Activated gamma-delta T cell treated with Interleukin-2 at 50 U/mL for 16 hours (primary cell): ENCODE measurements at places on chromosomes 2 and 18.

DNA sequence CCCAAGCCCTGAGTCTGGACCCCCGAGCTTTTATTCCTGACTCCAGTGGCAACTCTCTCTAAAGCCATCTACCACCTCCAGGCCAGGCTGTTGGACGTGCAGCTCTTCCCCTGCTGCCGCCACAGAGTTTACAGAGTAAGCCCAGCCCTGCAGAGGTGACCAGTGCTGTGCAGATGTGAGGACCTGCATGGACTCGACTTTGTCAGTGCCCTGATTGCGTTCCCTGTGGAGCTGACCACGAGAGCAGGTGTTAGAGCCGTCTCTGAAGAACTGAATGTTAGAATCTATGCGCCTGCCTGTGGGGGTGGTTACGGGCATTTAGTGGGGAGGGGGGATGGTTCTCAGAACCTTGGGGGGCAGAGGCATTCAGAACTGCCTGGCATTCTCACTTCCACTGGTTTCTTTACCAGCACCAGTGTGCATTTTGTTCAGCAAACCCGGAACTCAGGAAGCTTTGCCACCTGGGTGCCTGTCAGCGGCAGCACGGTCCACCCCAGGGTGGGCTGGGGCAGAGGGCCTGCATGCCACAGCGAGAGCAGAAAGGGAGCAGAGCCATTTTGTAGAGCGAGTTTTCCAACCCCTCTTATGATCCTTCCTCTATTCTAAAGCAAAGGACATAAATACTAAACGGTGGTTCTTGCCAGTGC lies 137.9 kb downstream of the KLHL29 start:
- DNase-seq = no peak

- DNase-seq = no peak
These were observed 18.3 kb downstream of the TTC32 start for GRCh38 chr2:19883486-19883885.

DNA sequence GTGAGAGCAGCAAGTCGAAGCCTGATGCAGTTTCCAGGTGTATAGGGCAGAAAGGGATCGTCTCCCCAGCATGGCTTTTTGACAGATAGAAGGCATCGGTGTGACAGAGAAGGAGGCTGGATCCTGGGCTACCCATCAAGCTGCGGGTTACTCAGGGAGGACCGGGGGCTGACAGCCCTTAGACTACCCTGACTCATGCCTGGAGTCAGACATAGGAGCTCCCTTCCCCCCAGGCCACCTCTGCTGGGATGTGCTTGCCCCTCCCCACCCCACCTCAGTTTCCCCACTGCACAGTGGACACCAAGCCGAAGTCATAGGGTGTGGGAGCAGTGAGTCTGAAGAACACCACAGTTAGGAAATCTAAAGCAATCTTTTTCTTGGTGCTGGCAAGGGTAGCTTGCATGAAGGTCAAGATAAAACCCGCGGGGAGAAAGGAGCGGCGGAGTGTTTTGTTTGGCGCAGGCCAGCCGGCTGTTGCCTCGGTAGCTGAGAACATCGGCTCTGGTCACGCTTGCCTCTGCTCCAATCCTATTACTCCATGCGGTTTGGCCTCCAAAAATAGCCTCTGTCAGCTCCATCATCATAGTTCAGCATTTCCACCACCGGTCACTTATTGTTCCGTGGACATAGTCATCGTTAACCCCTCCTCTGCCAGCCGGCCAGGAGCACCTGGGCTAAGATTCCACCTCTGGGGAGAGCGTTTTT lies 169.2 kb upstream of the GLI2 start:
- DNase-seq = no peak

- DNase-seq = no peak
These were observed 2091.1 kb upstream of the PIK3C3 start for GRCh38 chr18:39863916-39864315.

DNA sequence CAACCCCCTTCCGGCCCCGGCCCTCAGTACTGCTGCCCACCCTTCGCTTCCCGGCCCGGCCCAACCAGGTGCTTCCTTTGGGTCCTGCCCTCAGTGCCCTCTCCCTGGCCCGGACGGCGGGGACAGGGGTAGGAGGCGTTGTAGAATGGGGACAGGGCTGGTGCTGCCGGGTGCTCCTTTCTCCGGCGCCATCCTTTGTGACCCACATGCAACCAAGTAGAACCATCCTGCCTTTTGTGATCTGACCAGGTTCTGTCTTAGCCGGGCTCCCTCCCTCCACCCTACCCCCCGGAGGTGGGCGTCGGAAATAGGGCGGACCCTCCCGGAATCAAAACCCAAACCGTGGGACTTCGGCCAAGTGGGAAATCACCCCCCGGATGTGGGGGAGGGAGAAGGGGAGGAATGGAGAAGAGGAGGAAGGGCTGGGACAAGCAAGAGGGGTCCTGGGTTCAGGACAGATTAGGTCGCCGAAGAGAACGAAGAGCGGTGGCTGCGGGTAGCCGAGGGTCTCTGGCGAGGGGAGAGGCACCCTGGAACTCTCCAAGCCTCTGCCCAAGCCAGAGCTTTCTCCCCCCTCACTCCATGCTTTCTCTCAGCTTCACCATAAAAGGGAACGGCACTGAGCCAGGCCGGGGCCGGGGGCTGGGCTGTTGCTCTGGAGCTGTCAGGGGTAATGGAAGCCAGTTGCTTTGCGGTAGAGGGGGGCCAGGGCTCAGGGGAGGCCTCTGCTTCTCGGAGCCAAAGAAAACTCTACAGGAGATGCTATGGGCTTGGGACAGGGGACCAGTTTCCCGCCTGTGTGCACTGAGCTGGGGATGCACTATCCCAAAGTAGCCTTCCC lies 756 bp upstream of the OST4 start:
- no peak for DNase-seq

GRCh38 chr2:187976259-187976985 lies 315.3 kb upstream of the GULP1 start:
- no peak for DNase-seq

DNA sequence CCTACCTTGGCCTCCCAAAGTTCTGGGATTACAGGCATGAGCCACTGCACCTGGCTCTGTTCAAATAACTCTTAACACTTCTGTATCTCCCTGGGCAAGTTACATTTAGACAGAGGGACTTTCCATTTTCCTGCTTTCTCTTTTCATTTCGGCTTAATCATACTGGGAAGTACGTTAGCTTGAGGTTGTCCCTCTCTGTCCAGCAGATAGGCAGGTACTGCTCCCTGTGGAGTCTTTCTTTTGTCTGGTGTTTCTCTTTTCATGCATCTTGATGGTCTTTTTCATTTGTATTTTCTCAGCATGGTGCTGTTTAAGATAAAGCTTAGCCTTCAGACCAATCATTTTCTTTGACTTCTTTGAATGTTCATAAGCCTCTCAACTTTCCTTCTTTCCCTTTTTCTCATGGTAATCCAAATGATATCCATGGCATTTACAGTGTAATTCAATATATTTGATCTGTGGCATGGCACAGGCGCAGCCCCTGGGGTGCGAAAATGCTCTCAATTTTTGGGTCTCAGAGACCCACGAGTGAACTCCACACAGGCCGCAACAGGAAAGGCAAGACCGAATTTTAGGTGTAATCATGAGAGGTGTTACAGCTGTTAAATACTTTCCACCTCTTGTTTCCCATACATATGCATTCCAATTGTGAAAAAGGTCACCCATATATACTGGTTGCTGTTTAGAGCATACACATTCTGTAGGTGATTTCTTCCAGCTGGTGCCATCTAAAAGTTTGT lies 99.9 kb upstream of the MYO3B start:
- DNase-seq = no peak

- no peak for DNase-seq
These were observed 122.6 kb downstream of the SMAD7 start for GRCh38 chr18:48828194-48828545.

DNA sequence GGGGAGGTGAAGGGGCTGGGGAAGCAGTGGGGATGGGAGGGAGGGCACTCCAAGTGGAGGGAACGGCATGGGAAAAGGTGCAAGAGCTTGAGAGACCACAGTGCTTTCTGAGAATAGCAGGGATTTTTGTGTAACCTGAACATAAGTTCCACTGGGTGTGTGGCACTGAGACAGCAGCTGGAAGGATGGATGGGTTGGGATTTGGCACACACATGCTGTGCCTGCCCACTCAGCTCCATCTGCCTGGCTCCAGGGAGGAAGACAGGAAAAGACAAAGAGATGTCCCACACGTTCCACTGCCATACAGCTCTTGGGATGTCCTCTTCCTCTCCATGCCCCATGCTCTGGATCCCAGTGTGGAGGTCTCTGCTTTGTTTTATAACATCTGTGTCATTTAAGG lies 114.1 kb upstream of the TEX51 start:
- no peak for DNase-seq

GRCh38 chr2:178152977-178153376 lies 40.7 kb downstream of the RBM45 start:
- DNase-seq = no peak

DNA sequence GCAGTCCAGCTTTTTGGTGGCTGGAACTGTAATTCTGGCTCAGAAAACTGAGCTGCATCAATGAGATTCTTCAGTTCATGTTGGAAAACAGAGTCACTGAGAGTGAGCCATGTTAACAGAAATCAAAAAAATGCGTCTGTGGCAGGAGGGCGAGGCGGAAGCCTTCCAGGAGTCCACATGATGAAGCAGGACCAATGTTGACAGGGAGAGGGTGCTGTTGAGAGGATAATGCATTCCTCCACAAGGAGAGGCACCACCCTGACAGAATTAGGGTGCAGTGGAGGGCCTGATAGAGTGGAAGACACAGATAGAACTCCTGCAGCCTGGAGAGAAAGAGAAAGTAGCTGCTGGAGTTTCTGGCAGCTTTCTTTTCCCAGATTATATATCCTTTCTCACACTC lies 111.5 kb downstream of the MGAT5 start:
- DNase-seq = no peak

GRCh38 chr2:191835539-191836350 lies 11.1 kb downstream of the CAVIN2 start:
- DNase-seq = no peak

DNA sequence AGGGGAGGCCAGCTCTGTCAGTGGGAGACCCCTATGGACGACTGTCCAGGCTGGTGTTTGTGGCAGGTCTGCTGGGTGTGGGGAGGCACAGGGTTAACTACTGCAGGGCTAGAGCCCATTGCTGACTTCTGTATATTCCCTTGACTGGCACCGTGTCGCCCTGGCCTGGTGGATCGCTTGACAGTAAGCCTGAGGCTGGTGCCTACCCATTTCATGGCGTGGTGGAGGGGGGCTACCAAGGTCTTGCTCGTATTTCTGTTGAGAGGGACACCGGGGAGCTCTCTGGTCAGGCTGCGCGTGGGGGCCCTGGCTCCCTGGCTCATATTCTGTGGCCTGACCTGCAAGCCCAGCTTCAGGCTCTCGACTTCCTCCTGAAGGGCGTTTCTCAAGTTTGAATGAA lies 119.7 kb downstream of the ACOXL start:
- no peak for DNase-seq

DNA sequence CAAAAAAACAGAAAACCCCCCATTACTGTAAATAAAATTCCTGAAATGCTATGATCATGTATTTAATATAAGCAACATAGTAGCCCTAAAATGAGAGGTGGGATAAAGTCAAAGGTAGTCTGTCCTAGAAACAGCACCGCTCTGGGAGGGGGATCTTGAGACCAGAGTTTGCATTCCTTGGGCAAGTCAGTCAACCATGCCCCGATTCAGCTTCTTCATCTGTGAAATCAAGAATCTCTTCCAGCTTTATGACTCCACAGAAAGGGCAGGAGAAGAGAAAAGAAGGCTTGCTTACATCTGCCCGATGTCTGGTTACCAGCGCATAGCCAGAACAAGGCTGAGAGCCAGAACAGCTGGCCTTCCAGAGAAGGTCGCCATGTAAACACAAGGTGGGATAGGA lies 2.1 kb upstream of the FBLN7 start:
- DNase-seq = no peak

DNA sequence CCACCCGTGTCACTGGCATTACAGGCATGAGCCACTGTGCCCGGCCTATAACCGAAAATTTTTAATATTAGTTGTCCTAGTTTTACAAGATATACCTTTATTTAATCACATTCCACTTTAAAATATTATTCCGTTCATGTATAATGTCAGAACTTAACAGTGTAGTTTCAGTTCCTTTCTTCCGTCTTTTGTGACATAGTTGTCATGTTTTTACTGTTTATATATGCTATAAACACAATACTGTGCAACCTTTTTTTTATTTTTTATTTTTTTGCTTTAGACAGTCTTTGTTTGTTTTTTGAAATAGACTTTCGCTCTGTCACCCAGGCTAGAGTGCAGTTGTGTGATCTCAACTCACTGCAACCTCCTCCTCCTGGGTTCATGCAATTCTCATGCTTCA lies 129.5 kb upstream of the TTC27 start:
- no peak for DNase-seq

- DNase-seq = no peak
These were observed 22.9 kb downstream of the MAPRE2 start for GRCh38 chr18:35063875-35064690.

DNA sequence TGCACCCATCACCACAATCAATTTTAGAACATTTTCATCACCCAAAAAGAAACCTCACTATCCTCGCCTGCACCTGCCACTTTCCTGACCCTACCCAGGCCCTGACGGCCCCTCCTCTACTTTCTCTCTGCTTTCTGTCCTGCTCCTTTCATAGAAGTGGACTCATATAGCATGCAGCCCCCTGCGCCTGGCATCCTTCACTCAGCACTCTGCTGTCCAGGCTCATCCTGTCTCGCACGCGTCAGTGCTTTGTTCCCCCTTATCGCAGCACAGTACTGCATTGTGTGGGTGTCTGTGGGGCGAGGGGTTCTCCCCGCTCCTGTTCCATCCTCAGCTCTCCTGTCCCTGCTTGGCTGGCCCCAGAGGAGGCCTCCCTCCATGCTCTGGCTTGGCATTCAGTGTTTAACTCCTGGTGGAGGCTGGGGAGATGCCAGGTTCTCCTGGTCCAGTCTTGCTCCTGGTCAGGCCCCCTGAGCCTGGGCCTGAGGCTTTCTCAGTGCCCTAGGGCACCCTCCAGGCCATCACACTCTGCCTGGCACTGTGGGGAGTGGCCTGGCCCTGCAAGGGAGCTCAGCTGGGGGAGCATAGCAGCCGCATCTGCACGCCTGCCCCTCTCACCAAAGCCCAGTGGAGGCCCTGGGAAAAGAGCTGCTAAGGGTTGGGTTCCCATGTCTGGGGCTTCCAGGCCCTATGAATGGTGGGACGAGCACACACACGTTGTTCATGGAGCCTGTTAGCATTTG lies 6.6 kb upstream of the TUBB6 start:
- DNase-seq = no peak

DNA sequence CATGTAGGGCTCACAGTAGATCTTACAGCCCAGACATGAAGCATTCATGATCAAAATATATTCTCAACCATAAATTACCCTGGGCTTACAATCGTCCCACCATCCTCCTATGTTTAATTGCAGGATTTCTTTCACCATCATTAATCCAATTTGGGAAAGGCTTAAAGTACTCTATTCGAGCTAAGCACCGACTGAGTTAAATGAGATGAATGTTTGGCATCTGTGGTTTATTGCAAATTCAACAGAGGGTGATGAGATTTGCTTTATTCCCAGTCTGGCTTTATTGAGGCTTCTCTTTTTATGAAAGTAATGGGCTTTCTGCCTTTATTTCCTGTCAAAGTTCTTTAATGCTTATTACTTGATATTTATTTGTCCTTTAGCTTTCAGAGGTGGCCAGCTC lies 159.0 kb downstream of the METTL4 start:
- DNase-seq = no peak

GRCh38 chr2:226943862-226944620 lies 108.2 kb downstream of the RHBDD1 start:
- DNase-seq = no peak
